OCI-M1 (cell line): ENCODE measurements at places on chromosomes 3 and 15.

DNA sequence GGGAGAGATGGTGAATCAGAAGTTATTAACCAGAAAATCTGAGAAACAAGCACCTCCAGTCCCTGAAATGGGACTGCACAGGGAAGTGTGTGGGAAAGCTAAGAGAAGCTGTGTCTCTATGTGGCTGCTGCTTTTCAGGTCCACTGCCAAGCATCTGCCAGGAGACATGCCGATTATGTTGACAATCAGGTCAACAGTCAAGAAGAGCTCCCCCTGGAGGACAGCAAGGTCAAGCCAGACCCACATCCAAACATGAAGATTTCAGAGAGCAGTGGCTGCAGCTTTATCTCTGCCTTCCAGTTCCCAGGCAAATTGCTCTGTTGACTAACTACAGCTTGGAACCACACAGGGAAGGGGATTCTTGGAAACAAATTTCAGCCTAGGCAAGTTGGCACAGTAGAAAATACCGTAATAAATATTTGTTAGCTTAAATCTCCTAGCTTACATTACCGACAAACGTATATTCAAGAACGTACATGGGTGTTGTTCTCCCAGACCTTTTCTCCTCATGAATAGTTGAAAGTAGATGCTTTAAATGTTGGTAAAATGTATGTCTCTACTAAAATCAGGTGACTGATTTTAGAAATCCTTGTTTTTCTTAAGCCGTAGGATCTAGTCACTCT lies 394.5 kb upstream of the RARB start:
- DNase-seq, result peak; percentile 64

DNA sequence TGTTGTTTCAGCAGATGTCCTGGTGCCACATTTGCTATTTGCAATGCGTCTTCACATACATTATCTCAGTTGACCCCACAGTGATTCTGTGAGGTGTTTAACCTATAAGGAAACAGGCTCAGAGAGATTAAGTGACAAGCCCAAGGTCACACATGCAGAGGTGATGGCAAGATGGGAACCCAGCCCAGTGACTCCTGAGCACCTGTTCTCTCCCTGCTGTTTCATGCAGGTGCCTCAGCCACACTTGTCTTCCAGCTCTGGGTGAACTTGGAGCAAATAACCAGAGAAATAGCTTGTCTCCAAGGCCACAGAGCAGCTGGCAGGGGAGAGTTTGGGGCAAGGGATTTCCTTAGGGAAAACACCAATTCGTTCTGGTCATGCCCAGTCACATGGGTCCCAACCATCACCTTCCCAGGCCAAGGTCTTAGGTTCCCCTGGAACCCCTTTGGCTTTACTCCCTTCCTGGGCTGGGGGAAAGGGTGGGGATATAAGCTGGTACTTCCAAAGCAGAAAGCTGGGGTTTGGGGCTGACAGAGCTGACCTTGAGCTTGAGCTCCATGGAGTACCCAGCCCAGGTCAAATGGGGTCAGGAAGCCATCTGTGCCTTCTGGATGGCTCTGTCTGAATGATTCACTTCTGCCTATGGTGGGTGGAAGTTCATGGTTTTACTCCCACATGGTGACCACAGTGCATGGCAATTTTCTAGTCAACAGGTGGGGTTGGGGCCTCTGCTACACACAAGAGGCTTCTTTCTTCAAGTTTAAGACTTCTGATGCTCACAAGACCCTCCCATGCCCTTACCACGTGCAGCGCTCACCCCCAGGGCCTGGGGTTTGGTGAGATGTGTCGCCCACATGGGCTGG lies 22.4 kb downstream of the LIPC start:
- peak; percentile 58 for DNase-seq

GRCh38 chr3:169999433-169999832 lies 32.8 kb downstream of the SEC62 start:
- no peak for DNase-seq

- peak; percentile 70 for DNase-seq
These were observed 66.9 kb downstream of the RNF13 start for GRCh38 chr3:149879872-149880271.

- peak; percentile 51 for DNase-seq
These were observed 751.7 kb upstream of the GOLIM4 start for GRCh38 chr3:168847291-168847883.

DNA sequence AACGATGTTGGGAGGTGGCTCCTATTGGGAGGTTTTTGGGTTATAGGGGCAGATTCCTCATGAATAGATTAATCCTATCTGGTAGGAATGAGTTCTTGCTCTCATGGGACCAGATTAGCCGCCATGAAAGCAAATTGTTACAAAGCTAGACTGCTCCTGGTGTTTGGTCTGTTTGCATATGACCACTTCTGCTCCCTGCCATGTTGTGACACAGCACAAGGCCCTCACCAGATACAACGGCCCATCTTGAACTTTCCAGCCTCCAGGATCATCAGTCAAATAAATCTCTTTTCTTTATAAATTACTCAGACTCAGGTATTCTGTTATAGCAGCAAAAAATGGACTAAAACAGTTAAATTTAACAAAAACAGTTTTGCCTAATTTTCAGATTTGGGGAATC lies 34.4 kb downstream of the TRIM42 start:
- DNase-seq, result no peak

- DNase-seq, result peak; percentile 12
These were observed 101.7 kb upstream of the TPM1 start for GRCh38 chr15:62940755-62941361.

DNA sequence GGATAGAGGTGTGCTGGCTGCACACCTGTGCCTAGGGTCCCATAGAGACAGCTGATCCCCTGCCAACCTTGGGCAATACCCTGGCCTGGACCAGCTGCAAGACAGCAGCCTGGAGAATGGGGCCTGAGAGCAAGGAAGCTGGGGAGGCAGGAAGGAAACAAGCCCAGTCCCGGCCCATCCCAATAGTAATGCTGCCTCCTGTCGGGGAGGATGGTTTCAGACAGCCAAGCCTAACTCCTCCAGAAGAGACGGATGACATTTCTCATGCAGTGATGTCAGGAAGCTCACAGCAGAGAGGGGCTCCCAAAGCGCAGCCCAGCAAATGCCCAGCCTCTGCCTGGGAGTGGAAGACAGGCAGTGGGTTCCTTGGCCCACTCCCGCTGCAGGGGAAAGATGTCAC lies 408.8 kb downstream of the OCA2 start:
- no peak for DNase-seq

- DNase-seq, result no peak
These were observed 22.4 kb downstream of the RLBP1 start for GRCh38 chr15:89198934-89199333.

GRCh38 chr3:133676336-133677118 lies 14.8 kb upstream of the TOPBP1 start:
- DNase-seq, result no peak

DNA sequence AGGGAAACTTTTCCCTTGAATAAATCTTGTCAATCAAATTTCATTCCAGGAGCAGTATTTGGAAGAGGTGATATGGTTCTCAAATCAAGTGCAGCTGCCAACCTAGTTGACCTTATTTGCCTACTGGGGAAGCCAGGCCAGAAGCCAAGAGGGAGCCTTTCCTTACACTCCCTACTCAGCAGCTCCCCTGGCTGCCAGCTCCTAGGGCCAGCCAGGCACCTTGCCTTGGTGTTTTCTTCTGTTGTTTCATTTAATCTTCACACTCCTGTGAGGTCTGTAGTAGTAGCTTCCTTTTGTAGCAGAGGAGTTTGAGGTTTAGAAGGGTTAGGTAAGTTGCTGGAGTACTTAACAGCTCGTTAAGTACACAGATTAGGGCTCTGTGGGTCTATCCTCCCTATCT lies 22.6 kb downstream of the MKRN2OS start:
- no peak for DNase-seq

GRCh38 chr3:43022121-43022520 lies 43.0 kb downstream of the GASK1A start:
- DNase-seq, result no peak

DNA sequence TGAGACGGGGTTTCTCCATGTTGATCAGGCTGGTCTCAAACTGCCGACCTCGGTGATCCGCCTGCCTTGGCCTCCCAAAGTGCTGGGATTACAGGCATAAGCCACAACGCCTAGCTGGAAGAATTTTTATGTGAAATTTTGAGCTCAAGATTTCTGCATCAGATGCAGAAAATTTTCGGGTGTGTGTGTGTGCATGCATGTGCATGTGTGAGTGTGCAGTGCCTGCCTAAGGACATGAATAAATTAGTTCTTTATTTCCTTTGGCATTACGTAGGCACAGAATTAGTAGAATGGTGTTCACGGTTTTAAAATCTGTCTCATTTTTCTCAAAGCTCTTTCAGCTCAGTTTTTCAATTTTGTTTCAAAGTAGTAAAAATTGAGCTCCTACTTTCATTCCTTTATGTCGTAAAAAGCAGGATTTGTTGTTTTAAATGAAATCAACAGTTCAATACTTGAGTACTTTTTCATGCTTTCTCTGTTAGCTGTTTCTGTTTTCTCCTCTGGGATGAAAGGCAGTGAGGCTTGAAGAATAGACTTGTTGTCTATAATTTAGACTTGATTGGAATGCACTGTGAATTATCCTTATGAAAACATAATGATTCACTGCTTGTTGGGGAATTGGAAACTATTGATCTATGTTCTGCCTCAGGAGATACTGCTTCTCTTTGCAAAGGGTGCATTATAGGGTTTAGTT lies 23.3 kb upstream of the RAB11A start:
- no peak for DNase-seq

DNA sequence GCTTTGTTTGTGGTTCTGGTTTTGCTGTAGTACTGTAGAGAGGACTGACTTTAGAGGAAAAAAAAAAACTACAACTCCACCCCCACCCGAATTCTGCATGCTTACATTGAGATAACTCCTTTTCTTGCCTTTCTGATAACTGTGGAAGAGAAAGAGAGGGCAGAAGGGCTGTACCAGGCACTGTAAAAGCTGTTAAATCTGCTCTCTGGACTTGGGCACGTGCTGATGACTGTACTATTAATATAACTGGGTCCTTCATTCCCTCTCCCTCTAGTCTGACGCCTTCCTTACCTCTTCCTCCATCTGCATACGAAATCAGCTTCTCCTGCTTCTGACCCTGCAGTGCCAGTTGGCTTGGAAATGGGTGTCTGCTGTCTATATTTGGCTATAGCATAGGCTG lies 15.0 kb downstream of the MAPKBP1 start:
- peak; percentile 76 for DNase-seq

GRCh38 chr3:165466856-165467255 lies 270.7 kb upstream of the SLITRK3 start:
- no peak for DNase-seq

DNA sequence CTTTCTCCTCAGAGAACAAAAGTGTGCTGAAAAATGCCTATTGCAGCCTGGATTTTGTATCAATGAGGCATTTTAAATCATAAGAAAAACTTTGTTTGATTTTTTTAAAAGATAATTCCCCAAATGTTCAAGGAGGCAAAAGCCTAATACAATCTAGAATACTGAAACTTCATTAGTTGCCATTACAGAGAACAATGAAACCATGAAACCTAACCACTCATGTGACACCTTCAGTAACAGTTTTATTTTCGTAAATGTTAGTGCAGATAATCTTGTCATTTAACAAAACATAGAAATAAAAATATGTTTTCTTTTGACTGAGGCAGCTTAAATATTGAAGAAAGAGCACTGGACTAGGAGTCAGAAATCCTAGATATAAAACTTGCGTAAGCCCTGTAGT lies 655.9 kb downstream of the RBMS3 start:
- no peak for DNase-seq

DNA sequence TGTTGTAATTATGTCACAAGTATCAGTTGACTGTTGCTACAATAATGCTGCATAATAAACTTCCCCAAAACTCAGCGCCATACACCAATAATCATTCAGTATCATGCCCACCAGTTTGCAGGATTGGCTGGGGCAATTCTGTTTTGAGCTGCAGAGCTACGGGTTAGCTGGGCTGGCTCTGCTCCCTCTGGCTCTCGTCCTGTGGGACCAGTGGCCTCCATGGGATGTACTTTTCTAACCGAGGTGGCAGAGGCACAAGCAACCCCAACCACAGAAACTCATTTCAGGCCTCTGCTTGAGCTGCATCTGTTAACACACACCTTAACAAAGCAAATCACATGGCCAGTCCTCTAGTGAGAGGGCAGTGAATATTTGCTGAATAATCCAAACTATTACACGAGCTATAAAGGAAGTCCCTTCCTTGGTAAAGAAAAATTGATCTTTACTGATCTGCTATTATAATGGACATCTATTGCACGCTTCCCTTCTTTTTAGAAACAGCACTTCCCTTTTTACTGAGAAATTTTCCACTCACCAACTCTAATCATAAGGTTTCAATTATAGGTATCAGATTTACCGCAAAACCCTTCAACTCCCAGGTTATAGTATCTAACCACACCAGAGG lies 10.9 kb upstream of the BCL2A1 start:
- peak; percentile 66 for DNase-seq

- peak; percentile 45 for DNase-seq
These were observed 54.7 kb upstream of the TRAK1 start for GRCh38 chr3:42036483-42036823.

DNA sequence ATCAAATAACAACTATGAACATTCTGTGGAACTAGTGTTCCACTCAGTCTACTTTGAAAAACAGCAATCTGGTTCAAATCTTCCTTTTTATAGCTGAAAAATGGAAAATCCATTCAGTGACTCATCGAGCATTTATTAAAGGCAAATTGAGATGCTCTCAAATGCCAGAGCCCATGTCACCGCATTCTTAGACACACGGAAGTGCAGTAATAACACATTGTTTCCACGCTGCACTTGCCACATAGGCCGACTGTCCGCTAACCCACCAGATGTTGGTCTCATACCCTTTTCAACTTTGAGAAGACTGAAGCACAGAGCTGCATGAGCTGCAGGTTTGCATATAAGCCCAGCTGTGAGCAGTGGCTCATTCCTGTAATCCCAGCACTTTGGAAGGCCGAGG lies 95.9 kb downstream of the TMEM266 start:
- DNase-seq, result no peak

DNA sequence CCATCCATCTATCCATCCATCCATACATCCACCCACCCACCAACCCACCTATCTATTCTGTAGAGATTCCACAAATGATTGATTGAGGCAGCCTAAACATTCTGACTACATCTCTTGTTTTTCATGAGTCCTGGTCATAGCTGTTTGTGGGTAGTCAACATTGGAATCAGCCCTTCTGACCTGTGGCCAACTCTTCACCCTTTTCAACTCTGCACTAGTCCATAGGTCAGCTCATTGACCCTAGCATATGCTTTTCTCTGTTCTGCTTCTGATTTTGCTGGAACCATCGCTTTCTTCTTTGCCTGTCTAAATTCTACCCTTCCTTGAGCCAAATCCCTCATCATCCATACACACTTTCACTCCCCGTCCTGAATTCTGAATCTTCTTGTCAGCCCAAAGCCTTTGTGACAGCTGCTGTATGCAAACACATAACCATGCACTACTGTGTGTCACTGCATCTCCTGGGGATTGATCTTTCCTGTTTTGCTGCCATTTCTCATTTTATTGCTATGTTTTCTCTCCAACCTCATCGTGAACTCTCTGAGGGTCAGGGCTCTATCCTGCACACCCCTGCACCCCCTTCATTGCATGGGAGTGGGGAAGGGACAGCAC lies 16.8 kb upstream of the KCTD6 start:
- DNase-seq, result no peak
